H4 (cell line): ENCODE measurements at places on chromosomes 6 and 20.

GRCh38 chr6:47478233-47479139, 897 bp downstream of the CD2AP start:
- DNase-seq: peak; percentile 30

DNA sequence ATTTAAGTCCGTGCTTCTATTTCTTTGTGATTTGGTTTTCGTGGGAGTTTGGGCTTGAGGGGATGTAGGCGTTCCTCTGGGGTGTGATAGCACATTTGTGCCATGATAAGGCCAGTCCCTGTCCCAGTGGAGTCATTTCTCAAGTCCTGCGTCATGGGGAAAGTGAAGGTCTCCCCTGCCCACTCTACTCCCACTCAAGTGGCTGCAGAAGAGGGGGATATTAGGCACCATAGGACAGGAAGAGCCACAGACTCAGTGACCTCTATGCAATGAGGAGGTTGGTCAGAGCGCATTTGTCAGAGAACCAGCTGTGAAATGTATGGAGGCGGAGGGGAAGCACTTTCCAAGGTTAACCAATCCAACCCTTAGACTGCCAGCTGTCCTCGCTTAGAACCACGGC, 51.9 kb upstream of the EDN1 start:
- DNase-seq: no peak

GRCh38 chr6:21732731-21733130, 139.2 kb downstream of the SOX4 start:
- no peak for DNase-seq

DNA sequence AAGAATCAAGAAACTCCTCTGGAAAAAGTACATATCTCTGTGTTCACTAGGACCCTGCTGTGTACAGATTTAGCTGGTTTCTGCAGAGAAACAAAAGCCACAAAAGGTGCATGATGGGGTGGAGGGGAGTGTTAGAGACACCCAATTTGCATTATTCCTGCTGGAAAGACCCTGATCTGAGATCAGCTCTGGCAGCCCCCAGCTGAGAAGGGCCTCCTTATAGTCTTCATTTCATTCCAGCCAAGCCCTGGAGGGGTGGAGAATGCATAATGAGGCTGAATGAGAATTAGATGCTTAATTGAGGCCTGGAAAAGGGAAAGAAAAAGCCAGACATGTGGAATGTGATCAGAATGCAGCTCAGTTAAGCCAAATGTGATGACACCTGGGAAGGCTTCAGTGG, 545.6 kb downstream of the KIF16B start:
- DNase-seq: no peak

- DNase-seq: peak; percentile 45
Measured at GRCh38 chr20:10705801-10706459, 32.1 kb upstream of the JAG1 start.
